ENCODE measurements at places on chromosomes 4 and X. TPM values are rescaled to one million over a fixed set of nuclear protein-coding genes. Genes with fewer than 3 reads are reported as not detected.

DNA sequence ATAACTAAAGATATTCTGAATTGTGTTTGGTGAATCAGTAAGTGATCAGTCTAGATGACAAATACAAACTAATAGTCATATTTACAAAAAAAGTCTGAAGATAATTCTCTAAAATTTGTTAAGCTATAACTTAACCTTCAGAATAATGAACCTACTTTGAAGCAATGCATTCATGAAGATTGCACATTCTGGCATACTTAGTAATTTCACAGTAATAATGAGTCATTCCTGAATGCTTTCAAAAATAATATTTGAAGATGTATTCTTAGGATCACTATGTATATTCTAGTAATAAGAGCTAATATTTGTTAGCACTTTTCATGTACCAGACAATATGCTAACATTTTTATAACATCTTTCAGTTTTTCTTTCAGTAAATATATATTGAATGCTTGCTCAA is 756.7 kb upstream of the SLIT2 start:
- DNase-seq: no peak

The SYAP1 gene
- 37.0 TPM for total RNA-seq

The DUSP9 gene
- total RNA-seq: not detected

DNA sequence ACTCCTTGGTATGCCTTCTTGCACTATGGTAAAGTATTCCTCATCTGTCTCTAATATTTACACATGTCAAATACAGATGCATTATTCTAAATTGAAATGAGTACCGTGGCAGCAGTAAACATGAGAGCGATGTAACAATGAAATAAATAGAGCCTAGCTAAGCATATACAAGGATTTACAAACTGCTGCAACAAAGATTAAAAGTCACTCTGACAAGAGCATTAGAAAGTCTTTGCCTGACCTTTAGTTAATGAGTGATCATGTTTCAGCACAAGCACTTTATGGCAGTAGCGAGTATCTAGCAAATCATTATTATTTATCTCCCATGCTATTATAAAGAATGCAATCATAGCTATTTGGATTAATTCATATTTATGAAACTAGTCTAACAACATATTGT is 547.0 kb upstream of the NDST4 start:
- no peak for DNase-seq

The HTT gene
- 54.4 TPM for total RNA-seq

DNA sequence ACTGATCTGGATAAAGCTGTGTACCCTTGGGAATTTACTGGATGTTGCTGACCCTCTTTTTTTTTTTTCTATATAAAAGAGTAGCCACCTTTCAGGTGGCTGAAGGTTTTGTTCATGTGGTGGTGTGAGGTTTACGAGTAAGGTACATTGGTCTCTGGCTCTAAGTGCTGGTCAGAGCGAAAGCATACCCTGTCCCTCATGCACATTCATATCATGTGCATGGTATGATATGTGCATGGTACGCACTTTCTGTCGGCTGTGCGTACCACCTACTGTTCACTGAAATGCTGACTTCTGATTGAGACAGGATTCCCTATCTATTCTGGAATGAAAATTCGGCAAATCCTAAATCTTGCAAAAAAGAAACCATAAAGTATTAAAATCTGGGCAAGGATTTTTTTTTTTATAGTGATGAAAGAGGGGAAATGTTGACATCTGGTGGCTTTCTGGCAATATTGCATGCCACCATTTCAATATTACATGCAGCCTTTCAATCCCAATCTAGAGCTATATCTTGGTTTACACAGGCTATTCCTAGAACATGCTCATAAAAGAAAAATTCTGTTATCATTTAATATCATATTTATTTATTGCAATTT is 32.8 kb downstream of the FAM149A start:
- DNase-seq: peak; percentile 34

The LNX1 gene
- total RNA-seq: not detected

- no peak for DNase-seq
These were observed 111.1 kb downstream of the CCNG2 start for GRCh38 chr4:77268108-77268507.

- no peak for DNase-seq
These were observed 1.8 kb downstream of the TAPT1 start for GRCh38 chr4:16224264-16225166.

The MAGEB5 gene
- not detected for total RNA-seq

GRCh38 chr4:15398732-15399131 is 29.1 kb upstream of the C1QTNF7 start:
- peak; percentile 74 for DNase-seq

The SSX1 gene
- not detected for total RNA-seq

DNA sequence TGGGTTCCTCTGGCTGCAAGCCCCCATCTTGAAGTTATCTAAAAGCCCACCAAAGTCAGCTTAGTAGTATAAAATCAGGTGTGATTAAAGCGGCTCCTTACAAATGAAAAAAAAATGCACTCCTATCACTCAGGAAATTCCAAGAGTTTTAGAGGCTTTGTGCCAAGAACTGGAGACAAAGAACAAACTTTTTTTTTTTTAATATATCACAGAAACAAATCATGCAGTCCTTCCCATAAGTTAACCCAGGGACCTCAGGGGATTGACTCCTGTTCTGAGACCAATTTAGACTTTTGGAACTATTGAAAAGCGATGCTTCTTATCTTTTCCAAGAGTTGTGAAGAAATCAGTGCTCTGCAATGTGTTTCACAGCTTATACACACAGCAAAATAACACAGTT is 53.6 kb downstream of the HHIP start:
- DNase-seq: peak; percentile 18

DNA sequence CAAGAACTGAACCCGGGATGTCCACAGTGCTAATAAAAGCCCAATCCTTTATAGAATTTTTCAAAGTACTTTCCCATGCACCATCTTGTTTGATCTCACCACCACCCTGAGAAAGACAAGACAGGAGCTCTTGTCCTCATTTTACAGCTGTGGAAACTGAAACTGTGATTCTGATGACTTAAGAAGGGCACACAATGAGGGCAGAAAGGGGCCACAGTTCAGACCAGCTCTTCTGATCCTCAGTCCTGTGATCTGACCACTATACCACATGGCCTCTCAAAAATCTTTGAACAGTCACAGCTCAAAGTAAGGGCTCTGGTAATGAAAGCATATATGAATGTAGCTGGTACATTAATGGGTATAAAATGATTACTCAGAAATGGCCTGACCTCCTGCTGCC is 127.3 kb upstream of the CPEB2 start:
- DNase-seq: no peak

All from MCF 10A (cell line).